Stimulated activated naive B cell treated with anti-CD40 and anti-IgM and Interleukin-4, amounts not matched to agents 10 μg/mL and 1 μg/mL and 100 μg/mL, for 72 hours (primary cell): ENCODE measurements at places on chromosomes 6 and 20.
A peak's percentile ranks its signal among the peaks of the same experiment; 100 is the strongest.

DNA sequence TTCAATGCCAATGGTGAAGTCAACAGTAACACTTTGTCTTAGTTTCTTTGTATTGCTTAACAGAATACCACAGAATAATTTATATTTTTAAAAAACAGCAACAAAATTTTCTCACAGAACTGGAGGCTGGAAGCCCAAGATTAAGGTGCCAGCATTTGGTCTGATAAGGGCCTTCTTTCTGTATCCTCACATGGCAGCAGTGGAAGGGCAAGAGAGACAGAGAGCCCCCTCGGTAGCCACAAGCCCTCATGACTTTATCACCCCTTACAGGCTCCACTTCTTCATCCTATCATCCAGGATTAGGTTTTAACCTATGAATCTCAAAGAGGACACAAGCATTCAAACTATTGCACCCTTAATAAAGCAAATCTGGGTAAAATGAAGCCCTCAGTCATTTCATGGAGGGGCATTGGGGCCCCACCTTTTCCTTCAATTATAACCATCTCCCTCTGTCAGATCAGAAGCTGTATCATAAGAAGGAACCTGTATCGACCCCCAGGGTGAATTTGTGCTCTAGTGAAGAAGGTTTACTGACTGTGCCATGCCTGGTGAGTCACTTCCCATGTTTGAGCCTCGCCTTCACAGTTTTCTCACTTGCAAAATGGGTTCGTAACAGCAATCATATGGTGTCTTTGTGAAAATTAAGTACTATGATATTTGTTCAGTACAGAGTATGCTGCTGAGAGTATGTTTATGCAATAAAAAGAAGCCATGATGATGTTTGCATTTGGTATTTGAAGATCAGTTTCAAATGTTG, 178.2 kb downstream of the LRFN2 start:
- H3K27ac ChIP-seq, result no peak overlapping the region
- H3K4me3 ChIP-seq, result no peak overlapping the region
- H3K4me1 ChIP-seq, result peaks cover 1% of the 10 kb centered on the region

DNA sequence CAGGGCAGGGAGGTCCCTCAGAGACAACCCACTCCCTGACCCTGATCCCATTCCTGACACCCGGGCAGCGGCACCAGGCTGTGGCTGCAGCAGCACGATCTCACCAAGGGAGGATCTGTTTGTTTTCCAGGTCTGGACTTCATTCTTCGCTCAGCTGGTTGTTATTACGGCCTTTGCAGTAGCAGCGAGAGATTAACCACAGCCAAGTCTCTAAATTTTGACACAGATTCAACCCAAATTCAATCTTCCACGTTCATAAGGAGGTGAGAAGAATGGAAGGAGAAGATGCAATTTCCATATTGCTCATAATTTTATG, 91.1 kb upstream of the THBS2 start:
- no peak overlapping the region for H3K4me3 ChIP-seq
- no peak overlapping the region for H3K27ac ChIP-seq
- peaks cover 5% of the 10 kb centered on the region for H3K27me3 ChIP-seq
- H3K36me3 ChIP-seq, result no peaks in the 10 kb centered on the region
- no peak for DNase-seq

- no peak overlapping the region for H3K4me3 ChIP-seq
- H3K36me3 ChIP-seq, result no peaks in the 10 kb centered on the region
- no peak overlapping the region for H3K27ac ChIP-seq
- DNase-seq, result no peak
- peaks cover 6% of the 10 kb centered on the region for H3K27me3 ChIP-seq
These were observed 60.2 kb downstream of the BFSP1 start for GRCh38 chr20:17470973-17471372.

- DNase-seq, result no peak
- H3K36me3 ChIP-seq, result no peaks in the 10 kb centered on the region
- H3K4me3 ChIP-seq, result no peak overlapping the region
- peaks cover 25% of the 10 kb centered on the region for H3K27me3 ChIP-seq
- no peak overlapping the region for H3K27ac ChIP-seq
These were observed 52.9 kb upstream of the BHLHE23 start for GRCh38 chr20:63059684-63060056.

GRCh38 chr6:150937132-150937906, 71.8 kb downstream of the MTHFD1L start:
- no peaks in the 10 kb centered on the region for H3K27me3 ChIP-seq
- peaks cover 67% of the 10 kb centered on the region for H3K36me3 ChIP-seq
- no peak for DNase-seq
- no peak overlapping the region for H3K27ac ChIP-seq

DNA sequence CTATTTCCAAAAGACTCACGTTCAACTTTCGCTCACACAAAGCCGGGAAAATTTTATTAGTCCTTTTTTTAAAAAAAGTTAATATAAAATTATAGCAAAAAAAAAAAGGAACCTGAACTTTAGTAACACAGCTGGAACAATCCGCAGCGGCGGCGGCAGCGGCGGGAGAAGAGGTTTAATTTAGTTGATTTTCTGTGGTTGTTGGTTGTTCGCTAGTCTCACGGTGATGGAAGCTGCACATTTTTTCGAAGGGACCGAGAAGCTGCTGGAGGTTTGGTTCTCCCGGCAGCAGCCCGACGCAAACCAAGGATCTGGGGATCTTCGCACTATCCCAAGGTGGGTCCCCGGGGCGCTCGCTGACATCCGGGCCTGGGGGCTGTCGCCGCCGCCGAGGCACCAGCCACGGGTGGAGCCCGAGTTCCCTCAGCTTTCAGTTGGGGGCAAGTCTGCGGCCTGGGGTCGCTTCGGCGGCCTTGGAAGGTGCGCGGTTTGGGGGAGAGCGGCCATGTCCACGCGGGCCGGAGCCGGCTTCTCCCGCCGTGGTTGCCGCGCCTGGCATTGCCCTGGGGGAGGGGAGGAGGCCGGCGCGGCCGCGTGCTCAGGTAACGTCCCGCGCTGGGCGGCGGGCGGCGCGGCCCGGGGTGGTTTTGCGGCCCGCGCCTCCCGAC, 429 bp downstream of the AMD1 start:
- H3K27ac ChIP-seq, result peak overlapping the region; percentile 99
- no peaks in the 10 kb centered on the region for H3K27me3 ChIP-seq
- DNase-seq, result no peak

DNA sequence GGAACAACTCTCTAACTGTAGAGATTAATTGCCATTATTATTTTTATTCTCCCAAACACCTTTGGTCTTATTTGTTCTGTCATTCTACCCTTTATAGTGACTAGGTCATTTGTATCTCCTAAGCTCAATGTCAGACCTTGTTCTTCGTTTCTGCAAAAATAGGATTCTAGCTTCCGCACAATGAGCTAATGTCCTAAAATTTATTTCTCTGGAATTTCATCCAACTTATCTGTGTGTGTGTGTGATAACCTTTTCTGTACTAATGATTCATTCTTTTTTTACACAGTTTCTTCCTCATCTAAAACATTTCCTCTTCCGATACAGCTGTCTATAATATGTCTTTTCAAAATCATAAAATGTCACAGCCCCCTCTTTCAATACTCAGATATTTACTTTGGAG, 84.5 kb downstream of the DOK5 start:
- H3K27me3 ChIP-seq, result peaks cover 4% of the 10 kb centered on the region
- no peak overlapping the region for H3K4me3 ChIP-seq
- no peaks in the 10 kb centered on the region for H3K4me1 ChIP-seq
- H3K27ac ChIP-seq, result no peak overlapping the region

DNA sequence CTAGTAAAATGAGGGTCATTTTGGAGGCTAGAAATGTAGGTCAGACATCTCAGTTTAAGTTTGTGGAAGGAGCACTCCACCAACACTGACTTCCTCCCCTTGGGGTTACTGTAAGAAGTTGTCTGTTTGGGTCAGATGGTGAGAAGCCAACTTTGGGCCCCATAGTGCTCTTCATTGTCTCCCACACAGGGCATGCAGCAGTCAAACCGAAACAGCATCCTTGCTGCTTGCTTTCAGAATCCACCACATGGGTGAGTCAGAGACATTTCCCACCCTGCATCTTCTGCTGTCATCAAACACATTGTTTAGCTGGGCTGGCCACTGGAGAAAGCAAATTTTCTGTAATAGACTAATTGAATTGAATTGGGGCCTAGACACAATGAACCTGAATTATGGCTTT, 16.8 kb downstream of the IL17F start:
- H3K27me3 ChIP-seq, result peaks cover 15% of the 10 kb centered on the region
- H3K4me1 ChIP-seq, result peaks cover 2% of the 10 kb centered on the region
- no peak overlapping the region for H3K27ac ChIP-seq
- DNase-seq, result peak; percentile 61
- H3K4me3 ChIP-seq, result no peak overlapping the region

DNA sequence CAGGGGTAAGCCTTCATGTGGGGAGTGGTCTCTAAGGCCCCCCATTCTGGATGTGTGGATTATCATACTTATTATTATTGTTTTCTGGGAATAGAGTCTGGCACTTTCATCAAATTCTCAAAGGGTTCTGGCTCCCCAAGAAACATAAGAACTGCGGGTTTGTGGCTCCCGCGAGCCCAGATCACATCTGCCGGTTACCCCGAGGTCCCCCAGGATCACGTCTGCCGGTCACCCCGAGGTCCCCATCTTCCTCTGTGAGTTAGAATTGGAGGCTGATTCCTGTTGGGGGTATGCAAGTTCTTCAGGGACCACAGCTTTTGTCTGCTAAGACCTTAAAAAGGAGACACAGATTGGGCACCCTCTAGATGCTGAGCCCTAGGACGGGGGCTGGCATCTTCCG, 116.7 kb upstream of the FRMD1 start:
- peaks cover 6% of the 10 kb centered on the region for H3K27me3 ChIP-seq
- no peak overlapping the region for H3K27ac ChIP-seq

DNA sequence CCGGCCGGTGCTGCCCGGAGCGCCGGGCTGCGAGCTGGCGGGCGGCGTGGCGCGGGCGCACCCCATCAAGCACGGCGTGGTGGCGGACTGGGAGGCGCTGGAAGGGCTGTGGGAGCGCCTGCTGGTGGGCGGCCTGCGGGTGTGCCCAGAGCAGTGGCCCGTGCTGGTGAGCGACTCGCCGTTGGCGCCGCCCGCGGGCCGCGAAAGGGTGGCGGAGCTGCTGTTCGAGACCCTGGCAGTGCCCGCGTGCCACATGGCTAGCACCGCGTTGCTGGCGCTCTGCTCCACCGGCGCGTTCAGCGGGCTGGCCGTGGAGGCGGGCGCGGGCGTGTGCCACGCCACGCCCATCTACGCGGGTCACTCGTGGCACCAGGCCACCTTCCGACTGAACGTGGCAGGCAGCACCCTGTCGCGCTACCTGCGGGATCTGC, 517 bp downstream of the ACTL10 start:
- H3K36me3 ChIP-seq, result peaks cover 3% of the 10 kb centered on the region
- H3K4me3 ChIP-seq, result peak overlapping the region; percentile 86
- no peaks in the 10 kb centered on the region for H3K27me3 ChIP-seq
- DNase-seq, result peak; percentile 49

DNA sequence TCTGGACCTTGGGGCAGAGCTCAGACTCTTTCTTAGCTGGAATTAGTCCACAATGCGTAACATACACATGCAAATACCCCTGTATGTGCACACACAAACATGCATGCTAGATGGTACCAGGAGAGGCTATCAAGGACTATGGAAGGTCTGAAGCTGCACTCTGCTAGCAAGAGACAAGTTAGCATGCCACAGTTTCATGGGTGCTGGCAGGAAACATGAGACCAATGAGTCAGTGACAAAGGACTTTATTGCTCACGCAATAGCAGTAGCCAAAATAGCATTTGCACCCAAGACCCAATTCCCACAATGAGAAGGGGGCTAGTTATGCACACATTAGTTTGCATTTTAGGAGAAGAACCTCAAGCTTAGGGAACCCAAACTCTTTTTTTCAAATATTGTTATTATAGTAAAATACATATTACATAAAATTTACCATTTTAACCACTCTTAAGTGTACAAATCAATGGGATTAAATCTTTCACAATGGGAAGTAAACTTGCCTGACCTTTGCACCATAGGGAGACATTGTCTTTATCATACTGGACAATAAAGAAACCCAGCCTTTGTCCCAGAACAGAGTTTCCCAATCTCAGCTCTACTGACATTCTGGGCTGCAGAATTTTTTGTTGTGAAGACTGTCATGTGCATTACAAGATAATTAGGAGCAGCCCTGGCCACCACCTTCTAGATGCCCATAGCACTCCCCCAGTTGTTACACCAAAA, 69.1 kb downstream of the NRSN1 start:
- H3K4me3 ChIP-seq, result no peak overlapping the region
- no peaks in the 10 kb centered on the region for H3K4me1 ChIP-seq
- no peaks in the 10 kb centered on the region for H3K36me3 ChIP-seq
- no peak overlapping the region for H3K27ac ChIP-seq
- no peak for DNase-seq

DNA sequence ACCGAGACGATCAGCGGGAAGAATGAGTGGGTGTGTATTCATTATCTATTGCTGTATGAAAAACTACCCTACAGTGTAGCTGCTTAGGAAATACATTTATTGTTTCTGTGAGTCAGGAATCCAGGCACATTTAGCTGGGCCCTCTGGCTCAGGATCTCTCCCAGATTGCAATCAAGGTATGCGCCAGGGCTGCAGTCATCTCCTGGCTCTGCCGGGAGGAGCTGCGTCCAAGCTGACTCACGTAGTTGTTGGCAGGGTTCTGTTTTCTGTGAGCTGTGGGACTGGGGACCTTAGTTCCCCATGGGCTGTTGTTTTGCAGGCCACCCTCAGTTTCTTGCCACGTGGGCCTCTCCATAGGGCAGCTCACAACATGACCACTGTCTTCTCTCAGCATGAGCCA, 68.2 kb upstream of the FUCA2 start:
- peaks cover 1% of the 10 kb centered on the region for H3K36me3 ChIP-seq
- DNase-seq, result no peak

- no peak overlapping the region for H3K27ac ChIP-seq
- DNase-seq, result no peak
- H3K4me3 ChIP-seq, result no peak overlapping the region
- H3K27me3 ChIP-seq, result no peaks in the 10 kb centered on the region
- H3K36me3 ChIP-seq, result no peaks in the 10 kb centered on the region
These were observed 571.6 kb upstream of the GJE1 start for GRCh38 chr6:141561154-141561553.
